ENCODE measurements at places on chromosomes 13 and 19.

- no peak for DNase-seq
Measured at GRCh38 chr19:55581145-55581822, 636 bp upstream of the ZNF579 start.

DNA sequence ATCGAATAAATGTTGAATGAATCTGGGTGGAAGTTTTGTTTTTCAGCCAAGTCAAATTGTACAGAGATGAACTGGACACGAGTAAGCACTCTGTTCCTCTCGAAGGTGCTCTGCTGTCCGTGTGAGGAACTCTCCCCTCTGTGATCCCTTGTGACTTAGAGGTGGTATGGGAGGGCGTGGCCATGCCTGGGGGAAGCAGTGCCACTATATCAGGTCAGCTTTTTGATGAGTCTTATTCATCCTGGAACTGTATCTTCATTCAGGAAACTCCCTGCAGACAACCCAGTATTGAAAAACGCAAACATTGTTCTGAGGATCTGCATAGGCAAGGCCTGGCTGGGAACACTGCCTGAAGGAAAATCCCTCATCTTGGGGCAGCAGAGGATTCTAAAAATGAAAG lies 45.7 kb upstream of the FLT1 start:
- no peak for DNase-seq

GRCh38 chr13:43848001-43848649 lies 31.4 kb downstream of the CCDC122 start:
- DNase-seq = no peak

DNA sequence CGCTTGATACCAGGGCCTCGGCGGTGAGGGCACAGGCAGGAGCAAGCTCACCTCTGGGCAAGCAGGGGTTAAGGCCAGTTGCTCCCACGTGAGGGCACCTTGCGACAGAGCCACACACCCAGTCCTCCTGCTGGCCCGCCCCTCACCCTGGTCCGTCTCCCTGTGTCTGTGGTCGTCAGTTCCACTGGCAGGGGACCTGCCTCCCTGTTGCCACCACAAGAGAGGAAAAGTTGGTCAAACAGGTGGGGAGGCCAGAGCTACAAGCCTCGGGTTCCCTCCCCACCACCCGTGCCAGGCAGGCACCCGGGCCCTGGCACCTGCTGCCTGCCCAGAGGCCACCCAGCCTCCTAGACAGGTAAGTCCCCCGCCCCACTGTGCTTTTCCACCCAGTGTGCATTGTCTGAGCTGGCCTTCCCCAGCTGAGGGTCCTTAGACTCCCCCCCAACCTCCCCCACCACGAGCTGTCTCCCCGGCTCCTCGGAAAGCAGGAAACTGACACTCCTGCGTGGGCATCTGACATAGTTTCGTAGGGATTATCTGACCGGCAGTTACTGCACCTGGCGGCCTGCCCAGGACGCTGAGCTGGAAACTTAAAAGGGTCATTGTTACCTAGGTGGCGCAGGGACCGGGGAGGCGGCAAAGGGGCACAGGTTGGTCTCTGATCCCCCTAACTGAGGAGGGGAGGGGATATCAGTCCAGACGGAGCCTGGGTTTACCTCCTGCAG lies at the start of gene TJP3:
Gene TJP3 (plus strand): TSS at position 178 of the 725 bp plus-strand sequence. CDS start 20,049 bp downstream, outside the sequence.
- DNase-seq = no peak

DNA sequence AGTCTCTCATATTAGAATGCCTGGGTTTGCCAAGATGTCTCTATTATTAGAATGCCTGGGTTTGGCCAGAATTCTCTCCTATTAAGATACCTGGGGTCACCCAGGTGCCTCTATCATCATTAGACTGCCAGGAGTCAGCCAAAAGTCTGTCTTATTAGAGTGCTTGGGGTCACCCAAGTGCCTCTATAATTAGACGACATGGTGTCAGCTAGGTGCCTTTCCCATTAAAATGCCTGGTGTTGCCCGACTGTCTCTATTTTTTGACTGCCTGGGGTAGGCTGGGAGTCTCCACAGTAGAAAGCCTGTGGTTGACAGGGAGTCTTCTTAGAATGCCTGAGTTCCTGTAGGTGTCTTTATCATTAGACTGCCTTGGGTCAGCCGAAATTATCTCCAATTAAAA lies 1536.6 kb downstream of the UQCRFS1 start:
- DNase-seq = no peak

GRCh38 chr19:43526884-43527859 lies at the start of gene ETHE1:
ETHE1 (minus strand) TSS chr19:43527201; CDS start chr19:43527177, 24 bp downstream.
- DNase-seq = peak; percentile 53

DNA sequence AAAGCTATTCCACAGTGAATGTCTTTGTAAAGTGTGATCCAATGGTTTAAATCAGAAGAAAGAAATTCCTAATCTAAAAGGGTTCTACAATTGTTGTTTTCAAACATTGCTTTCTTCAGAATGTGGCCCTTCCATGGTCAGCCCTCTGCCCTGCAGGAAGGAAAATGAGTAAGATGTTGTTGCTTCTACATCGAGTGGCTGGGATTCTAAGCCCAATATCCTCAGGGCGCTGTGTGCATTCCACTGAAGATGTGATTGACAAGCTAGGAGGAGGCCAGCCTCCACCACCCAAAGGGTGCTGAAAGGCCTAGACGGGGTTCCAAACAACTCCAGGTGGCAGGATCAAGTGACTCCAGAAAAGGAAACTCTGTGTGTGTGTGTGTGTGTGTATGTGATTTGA lies 316.9 kb upstream of the TSHZ3 start:
- no peak for DNase-seq

DNA sequence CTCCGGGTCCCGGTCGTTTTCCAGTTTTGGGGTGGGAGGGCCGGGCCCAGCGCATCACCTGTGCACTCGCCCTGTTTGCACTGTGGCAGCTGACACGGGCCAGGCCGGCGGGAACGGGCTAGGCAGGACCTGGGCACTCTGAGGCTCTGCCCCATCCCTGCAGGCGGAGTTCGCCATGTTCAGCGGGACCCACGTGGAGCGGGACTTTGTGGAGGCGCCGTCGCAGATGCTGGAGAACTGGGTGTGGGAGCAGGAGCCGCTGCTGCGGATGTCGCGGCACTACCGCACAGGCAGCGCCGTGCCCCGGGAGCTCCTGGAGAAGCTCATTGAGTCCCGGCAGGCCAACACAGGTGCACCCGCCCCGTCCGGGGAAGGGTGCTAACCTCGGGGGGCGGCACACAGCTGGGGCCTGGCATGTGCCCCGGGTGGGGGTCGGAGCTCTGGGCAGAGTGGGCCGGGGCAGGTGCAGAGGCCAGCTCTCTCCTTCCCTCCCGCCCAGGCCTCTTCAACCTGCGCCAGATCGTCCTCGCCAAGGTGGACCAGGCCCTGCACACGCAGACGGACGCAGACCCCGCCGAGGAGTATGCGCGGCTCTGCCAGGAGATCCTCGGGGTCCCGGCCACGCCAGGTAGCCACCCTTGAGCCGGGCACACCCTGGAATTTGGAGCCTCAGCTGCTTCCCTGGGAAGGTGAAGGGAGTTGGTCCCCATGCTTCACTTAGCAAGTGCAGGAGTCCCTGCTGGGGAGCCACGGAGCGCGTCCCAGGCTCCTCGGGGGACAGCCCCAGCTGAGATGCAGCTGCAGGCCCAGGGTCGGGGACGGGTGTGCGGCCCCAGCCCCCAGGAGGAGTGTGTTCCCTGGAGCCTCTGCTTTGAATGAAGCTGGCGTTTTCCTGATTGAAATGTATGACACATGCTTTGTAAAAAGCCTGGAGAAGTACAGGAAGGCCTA lies 9.3 kb upstream of the ZNF554 start:
- no peak for DNase-seq

- DNase-seq = no peak
Measured at GRCh38 chr19:41295499-41295898, 14.5 kb upstream of the CCDC97 start.

DNA sequence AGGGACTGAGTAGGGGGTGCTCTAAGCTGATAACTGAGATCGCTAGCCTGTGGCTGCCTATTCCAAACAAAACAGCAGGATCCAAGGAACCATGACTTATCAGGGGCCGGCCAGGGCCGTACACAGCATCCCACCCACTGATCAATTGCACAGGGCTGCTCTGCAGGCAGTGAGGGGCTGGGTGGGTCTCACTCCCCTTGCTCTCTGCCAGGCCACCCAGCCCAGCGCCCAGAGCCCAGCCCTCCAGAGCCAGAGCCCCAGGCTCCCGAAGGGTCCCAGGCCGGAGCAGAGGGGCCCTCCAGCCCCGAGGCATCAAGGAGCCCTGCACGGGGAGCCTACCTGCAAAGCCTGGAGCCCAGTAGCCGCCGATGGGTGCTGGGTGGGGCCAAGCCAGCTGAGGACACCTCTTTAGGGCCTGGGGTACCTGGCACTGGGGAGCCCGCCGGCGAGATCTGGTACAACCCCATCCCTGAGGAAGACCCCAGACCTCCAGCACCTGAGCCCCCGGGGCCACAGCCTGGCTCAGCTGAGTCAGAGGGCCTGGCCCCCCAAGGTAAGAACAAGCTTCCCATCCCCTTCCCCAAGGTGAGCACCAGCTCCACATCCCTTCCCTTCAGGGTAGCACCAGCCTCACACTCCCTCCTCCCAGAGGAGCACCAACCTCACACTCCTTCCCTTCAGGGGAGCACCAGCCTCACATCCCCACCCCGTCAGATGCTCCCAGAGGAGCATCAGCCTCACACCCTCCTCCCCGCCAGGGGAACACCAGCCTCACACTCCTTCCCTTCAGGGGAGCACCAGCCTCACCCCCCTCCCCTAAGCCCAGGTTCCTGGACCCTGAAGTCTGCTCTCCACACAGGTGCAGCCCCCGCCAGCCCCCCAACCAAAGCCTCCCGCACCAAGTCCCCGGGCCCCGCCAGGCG lies 1.9 kb downstream of the SYDE1 start:
- DNase-seq = no peak

GRCh38 chr13:59133903-59134302 lies 1029.8 kb downstream of the DIAPH3 start:
- DNase-seq = no peak

DNA sequence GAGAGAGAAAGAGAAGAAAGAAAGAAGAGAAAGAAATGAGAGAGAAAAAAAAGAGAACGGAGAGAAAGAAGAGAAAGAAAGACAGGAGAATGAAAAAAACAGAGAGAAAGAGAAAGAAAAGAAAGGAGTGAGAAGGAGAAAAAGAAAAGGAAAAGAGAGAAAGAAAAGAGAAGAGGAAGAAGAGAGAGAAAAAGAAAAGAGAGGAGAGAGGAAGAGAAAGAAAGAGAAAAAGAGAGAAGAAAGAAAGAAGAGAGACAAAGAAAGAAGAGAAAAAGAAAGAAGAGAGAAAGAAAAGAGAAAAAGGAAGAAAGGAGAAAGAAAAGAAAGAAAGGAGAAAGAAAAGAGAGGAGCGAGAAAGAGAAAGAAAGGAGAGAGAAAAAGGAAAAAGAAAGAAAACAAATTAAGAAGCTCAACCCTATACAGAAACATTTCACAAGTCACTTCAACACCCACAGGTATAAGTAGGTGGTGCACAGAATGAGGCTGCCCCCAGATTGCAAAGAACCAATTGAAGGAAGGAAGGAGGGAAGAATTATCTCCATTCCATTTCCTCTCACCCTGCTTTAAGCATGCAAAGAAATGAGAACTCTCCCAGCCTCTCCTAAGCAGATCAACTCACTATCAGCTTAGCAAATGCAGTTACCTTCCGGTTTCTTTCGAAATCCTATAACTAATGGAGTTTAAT lies 98.8 kb upstream of the CACNA1A start:
- DNase-seq = no peak

DNA sequence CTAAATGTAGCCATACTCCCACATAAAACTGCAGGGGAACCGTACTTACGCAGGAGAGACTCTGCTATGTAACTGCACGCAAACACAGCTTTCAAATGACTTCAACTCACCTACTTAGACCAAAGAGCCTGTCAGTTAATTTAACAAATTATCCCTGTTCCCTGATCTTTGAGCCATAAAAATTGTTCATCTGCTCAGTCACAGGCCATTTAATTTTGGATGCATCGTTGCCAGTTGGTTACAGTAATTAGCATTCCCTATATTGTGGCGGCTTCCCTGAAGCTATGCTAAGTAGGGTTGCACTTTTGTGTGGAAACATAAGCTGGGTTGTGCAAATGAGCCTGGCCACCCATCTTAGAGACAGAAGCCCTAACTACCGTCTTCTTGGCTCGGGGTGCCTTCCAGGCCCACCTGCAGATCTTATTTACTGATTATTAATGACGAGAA lies 21.2 kb upstream of the OBI1 start:
- DNase-seq = no peak

GRCh38 chr13:52371736-52372247 lies 34.2 kb downstream of the THSD1 start:
- DNase-seq = no peak

DNA sequence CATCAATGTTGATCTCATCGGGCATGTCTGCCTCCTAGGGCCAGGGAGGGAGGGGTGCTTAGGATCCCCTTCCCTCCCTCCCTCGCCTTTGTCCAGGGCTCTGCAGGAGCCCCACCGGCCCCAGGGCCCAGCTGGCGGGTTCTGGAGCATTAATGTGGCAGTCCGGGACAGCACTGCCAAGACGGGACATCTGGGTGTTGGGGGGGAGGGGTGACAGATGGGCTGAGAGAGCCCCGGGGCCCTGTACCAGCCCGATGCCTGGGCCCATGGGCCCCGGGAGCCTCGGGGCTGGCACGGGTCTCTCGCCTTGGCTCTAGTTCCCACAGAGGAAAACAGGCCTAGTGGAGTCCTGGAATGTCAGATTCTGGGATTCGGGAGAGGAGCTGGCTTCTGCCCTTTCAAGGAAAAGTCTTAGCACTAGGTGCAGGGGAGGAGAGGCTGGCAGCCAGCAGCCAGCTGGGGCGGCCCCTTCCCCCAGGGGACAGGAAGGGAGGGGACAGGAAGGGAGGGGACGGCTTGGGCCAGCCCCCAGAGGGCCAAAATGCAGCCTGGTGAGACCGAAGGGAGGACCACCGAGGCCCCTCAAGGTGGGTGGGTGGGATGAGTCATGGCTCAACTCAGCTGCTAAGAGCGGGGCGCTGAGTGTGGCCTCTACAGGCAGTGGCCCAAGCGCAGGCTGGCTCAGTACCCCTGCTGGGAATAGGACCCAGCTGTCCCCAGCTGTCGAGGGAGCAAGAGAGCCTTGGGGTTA lies 3.1 kb downstream of the PPP1R14A start:
- no peak for DNase-seq

DNA sequence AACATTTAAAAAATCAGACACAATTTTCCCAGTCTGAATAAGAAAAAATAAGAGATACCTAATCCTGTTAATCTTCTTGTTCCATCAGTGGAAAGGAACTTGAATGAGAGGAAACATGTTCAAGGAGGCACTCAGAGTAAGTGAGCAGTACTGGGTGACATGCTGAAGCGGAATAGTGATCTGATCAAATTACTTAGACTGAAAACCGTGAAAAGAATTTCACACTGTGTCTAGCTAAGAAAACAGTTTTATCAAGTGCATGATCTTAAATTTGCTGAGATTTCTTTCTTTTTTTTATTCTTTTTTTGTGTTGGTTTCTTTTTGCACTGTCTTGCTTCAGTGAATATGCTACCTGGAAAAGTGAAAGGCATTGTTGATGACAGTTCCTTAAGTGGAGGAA lies 249.5 kb upstream of the SLC10A2 start:
- DNase-seq = no peak
